ENCODE measurements at places on chromosomes 12 and 14. TPM values are rescaled to one million over a fixed set of nuclear protein-coding genes. Genes with fewer than 3 reads are reported as not detected.
A peak's percentile ranks its signal among the peaks of the same experiment; 100 is the strongest.

GRCh38 chr12:121926874-121927706 lies 8.7 kb downstream of the CFAP251 start:
- ATAC-seq = no peak

- no peak for ATAC-seq
Observed at GRCh38 chr12:111112311-111113098, 192.1 kb upstream of the MYL2 start.

GRCh38 chr12:14614704-14615121 lies 47.0 kb upstream of the PLBD1 start:
- no peak for ATAC-seq

DNA sequence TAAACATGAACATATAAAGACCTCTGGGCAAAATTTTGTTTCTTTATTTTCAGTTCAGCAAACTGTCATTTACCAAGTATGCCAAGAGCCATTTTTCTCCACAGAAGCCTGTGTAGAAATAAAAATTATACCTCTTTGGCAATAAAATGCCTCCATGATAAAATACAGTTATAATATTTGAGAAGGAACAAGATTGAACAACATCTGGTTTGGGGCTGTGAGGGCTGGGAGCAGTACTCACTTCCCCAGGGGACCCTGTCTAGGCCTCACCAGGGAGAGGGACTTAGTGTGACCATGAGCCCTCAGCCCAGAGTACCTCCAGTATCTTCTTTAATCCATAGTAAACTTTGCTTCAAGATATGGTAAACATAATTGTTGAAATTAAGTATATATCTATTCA lies 65.1 kb downstream of the DAAM1 start:
- ATAC-seq = no peak

DNA sequence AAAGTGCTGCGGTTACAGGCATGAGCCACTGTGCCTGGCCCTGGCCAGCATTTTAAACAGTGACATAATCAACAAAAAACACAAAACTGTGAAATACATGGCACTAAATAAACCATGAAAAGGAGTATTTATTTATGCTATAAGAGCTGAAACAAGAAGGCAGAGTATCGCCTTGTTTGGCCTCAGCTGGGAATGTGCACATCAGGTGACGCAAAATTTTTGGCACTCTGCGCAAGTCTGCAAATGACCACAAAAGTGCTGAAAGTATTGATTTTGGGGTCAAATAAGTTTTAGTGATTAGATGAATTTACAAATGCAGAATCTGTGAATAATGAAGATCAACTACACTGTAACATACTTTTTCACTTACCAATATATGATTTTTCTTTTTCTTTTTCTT lies 36.6 kb upstream of the NFKBIA start:
- no peak for ATAC-seq

DNA sequence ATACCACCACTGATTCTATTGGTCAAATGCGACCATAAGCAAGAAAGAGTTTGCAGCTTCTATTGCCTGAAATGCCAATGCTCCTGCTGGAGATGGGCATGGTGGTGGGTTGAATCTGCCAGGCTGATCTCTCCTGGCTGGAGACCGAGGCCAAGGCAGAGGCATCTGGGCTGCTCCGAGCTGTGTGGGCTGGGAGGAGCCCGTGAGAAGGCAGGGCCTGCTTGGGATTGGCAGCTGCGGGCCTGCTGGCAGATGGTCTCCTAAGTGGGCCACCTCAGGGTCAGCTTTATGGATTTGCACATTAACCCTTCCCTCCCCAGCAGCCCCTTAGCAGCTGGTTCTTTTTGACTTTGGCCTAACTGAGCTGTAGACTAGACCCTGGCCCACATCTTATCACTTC lies 25.4 kb downstream of the SRRM4 start:
- ATAC-seq = peak; percentile 66

GRCh38 chr12:2752676-2753371 lies 41.9 kb upstream of the FKBP4 start:
- ATAC-seq = peak; percentile 100

- no peak for ATAC-seq
Observed at GRCh38 chr12:4251216-4251891, 22.2 kb upstream of the CCND2 start.

The BDKRB1 gene
- 3.4 TPM for total RNA-seq

Data from motor neuron (in vitro differentiated cells).